Activated CD8-positive, alpha-beta memory T cell treated with anti-CD3 and anti-CD28 coated beads for 1 hour (primary cell): ENCODE measurements at places on chromosomes 2 and 18.

GRCh38 chr2:172339371-172340010, 87.9 kb upstream of the ITGA6 start:
- no peak for DNase-seq

DNA sequence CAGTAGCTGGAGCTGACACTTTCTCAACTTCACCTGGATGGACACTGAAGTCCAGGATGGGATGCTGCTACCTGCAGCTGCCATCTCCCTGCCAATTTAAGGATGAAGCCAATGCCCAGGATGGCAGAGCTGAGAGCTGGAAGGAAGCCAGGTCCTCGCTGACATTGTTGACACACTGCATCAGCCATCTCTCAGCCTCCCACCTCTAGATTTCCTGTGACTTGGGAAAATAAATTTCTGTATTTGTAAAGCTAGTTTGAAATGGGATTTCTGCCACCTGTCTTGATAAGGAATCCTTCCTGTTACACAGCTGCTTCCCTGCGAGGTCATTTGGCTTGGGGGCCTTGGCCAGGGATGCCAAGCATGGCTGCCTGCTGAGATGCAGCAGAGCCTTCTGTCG, 43.5 kb downstream of the KCTD1 start:
- DNase-seq = no peak

DNA sequence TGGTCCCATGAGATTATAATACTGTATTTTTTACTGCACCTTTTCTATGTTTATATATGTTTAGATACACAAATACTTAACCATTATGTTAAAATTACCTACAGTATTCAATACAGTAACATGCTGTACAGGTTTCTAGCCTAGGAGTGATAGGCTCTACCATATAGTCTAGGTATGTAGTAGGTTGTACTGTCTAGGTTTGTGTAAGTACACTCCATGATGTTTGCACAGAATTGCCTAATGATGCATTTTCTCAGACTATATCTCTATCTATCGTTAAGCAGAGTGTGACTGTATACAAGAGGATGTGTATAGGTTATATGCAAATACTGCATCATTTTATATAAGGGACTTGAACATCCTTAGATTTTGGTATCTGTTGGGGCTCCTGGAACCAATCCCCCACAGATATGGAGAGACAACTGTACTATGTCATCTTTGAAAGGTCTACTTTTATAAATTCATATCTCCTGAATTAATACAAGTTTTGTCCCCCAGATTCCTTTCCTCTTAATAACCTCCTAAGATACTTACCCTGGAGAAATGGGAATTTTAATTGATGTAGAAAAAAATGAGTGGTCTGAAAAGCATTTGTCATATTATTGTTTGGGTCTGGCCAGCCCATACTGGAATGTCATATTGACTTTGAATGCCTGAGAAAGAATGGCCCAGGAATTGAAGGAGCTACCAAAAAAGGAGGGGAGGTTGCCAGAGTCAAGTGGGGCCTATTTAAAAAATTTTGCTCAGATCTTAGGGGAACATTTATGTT, 36.6 kb downstream of the EHBP1 start:
- no peak for DNase-seq

GRCh38 chr2:240565333-240566202, 2.7 kb upstream of the RNPEPL1 start:
- DNase-seq = peak; percentile 83

DNA sequence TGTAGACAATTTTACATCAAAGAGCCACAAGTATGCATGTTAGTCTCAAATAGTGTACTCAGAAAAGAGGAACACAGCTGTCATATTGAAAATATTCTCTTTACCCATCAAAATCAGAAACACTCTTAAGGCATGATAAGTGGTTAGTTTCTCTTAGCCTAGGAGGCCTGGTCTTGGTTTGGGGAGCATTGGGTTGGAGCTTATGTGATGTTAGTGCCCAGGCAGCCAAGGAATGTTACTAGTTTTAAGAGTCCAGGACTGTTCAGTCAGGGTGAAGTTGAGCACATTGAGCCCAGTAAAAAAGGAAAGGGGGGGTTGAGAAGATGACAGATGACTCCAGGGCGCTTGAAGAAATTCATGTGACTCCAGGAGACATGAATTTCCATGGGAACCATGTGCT, 340.6 kb downstream of the HRH4 start:
- no peak for DNase-seq

DNA sequence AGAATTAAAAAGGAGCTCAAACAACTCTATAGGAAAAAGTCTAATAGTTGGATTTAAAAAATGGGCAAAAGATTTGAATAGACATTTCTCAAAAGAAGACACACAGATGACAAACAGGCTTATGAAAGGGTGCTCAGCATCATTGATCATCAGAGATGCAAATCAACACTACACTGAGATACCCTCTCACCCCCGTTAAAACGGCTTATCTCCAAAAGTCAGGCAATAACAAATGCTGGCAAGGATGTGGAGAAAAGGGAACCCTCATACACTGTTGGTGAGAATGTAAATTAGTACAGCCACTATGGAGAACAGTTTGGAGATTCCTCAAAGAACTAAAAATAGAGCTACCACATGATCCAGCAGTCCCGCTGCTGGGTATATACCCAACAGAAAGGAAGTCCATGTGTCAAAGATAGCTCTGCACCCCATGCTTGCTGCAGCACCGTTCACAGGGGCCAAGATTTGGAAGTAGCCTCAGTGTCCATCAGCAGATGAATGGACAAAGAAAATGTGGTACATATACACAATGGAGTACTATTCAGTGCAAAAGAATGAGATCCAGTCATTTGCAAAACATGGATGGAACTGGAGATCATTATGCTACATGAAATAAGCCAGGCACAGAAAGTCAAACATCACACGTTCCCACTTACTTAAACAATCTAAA, 46.7 kb upstream of the B3GNT7 start:
- no peak for DNase-seq

- no peak for DNase-seq
Measured at GRCh38 chr18:12086249-12086648, 7.4 kb upstream of the ANKRD62 start.

GRCh38 chr2:142693171-142693950, 184.1 kb upstream of the KYNU start:
- no peak for DNase-seq

DNA sequence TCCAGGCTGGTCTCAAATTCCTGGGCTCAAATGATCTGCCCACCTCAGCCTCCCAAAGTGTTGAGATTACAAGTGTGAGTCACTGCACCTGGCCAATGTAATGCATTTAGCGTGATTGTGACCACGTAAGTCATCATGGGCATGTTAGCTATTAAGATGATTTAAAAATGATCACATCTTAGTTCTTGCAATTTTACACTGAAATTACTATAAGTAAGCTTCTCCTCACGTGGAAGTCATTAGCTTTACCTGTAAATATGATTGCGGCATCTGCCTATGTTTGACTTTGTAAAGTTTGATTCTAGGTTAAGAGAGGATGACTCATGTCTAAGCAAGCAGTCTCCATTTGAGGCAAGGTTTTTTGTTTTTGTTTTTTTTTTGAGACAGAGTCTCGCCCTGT, 85.5 kb downstream of the PMAIP1 start:
- DNase-seq = no peak
